ENCODE measurements at places on chromosomes 4 and X.

DNA sequence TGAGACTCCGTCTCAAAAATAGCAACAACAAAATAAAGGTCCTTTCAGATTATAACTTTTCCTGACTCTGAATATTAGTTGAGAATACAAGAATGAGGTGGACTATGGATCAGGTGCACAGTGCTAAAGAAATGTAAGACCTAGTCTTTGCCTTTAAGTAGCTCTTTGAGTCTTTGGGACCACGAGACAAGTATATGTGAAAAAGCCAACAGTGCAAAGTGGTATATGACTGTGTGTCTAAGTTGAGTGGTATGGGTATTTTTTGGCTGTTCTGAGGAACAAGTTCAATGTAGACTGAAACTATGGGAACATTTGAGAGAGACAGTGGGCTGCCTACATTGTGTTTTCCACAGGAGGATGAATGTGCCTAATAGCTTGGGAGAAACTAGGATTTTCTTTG lies 2.8 kb downstream of the GAB1 start:
- no peak for DNase-seq

- no peak for DNase-seq
Measured at GRCh38 chr4:185244763-185245162, 35.4 kb downstream of the SNX25 start.

- DNase-seq = no peak
Measured at GRCh38 chr4:146336410-146336807, 122.1 kb downstream of the REELD1 start.

GRCh38 chr4:7658341-7659204 lies 223.8 kb upstream of the PSAPL1 start:
- no peak for DNase-seq

Measured in NCI-H1694 treated with DMSO at 0.1 percent for 48 hours (cell line).